ENCODE measurements at places on chromosomes 5 and 9.

- no peak for DNase-seq
Measured at GRCh38 chr9:21965401-21965951, 28.7 kb downstream of the CDKN2A start.

DNA sequence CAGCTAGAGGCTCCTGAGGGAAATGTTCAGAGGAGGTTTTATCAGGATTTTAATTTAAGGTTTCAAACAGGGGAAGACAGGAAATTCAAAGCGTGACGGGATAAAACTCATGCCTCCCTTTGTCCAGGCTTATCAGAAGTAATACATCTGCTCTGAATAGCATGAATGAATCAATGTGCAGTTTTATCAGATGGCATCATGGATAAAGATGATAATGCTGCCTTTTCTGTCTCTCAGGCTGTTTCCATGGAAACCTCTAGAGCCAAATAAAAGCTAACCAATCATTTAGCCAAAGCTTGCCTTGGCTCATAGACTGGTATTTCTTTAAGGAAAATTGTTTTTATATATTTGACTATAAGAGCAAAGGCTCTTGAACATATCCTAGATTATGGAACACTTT, 16.4 kb downstream of the MFAP3 start:
- DNase-seq = no peak

DNA sequence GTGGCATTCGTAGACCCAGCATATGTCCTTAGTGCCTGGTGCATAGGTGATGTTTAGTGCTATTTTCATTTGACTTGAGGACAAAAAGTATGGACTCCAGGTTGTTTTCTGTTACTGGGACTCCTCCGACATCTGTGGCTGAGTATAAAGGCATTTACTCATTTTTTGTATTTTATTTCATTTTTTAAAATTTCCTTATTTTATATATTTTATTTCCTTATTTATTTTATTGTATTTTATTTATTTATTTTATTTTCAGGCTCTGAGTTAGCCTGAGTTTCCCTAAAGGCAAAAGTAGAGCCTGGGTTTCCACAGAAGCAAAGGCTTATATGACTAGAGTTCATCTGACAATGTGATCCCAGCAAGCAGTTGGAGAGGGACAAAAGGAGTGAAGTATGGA, 91.6 kb downstream of the FOCAD start:
- no peak for DNase-seq

DNA sequence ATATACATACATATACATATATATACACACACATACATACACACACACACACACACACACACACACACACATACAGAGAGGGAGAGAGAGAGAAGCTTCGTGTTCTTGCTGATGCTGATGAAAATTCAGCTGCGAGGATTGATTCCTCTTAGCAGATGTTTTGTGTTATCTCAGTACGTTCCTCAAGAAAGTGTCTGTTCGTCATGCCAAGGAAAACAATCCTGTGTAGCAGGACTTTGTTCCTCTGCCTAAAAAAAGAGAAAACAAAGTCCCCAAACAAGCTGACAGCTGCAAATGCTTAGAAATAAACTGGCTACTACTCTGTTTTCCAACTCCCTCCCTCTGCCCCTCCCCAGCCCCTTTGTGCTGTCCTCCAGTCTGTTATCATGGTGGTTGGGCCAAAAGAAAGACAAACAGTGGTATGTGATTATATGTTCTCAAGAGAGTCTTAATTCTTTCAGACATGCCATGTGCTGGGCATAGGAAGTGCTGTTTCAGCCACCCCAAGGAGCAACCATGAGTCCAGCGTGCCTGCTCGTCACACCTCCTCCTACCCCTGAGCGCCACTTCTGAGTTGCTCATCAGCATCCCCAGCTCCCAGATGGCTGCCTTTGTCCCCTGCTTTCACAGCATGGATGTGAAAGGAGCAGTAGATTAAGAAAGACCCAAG, 71.5 kb upstream of the EQTN start:
- no peak for DNase-seq

DNA sequence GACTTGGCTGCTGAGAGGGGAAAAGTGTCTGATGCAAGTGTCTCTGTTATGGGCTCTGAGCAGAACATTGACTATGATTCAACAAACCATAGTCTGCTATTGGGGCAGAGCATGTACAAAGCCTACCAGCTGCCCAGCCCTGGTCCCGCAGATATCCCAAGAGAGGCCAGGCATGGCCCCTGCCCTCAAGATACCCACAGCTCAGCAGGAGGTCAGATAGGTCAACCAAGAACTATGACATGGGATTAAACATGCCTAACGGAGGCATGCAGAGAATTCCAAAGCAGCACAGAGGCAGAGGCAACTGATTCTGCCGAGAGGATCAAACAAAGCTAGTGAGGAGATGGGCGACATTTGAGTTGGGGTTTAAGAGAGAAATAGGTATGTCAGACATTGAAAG, 39.9 kb upstream of the CPLX2 start:
- DNase-seq = no peak

- DNase-seq = no peak
Measured at GRCh38 chr9:122055701-122056100, 37.4 kb downstream of the TTLL11 start.

- no peak for DNase-seq
Measured at GRCh38 chr5:38396766-38397165, 138.4 kb downstream of the EGFLAM start.

GRCh38 chr9:5453004-5453403, 2.7 kb downstream of the CD274 start:
- no peak for DNase-seq

DNA sequence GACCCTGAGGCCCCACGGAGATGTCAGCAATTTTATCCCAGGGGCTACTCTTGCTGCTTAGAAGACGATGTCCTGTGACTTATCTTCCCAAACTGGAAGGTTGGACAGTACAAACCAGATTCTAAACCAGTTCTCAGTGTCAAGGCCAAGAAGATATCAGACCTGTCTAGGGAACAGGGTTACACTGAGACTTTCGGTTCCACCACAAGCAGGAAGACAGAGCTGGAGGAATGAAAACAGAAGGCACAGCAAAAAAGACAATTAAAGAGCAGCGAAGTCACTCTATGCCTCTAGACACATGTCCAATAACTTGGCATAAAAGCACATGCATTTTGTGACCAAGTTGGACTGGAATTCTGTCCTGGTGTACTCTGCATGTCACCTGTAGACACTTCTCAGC, 73.4 kb upstream of the TMEM252 start:
- no peak for DNase-seq

GRCh38 chr9:21591221-21592062, 109.3 kb upstream of the IFNE start:
- no peak for DNase-seq

GRCh38 chr5:128303593-128303992, 220.0 kb downstream of the SLC12A2 start:
- DNase-seq = no peak

- no peak for DNase-seq
Measured at GRCh38 chr9:126386088-126386487, 59.5 kb downstream of the MVB12B start.

GRCh38 chr5:179905161-179905560, 2.5 kb downstream of the TBC1D9B start:
- DNase-seq = no peak
